NCI-H1092 (cell line): ENCODE measurements at places on chromosomes 6 and 20.

DNA sequence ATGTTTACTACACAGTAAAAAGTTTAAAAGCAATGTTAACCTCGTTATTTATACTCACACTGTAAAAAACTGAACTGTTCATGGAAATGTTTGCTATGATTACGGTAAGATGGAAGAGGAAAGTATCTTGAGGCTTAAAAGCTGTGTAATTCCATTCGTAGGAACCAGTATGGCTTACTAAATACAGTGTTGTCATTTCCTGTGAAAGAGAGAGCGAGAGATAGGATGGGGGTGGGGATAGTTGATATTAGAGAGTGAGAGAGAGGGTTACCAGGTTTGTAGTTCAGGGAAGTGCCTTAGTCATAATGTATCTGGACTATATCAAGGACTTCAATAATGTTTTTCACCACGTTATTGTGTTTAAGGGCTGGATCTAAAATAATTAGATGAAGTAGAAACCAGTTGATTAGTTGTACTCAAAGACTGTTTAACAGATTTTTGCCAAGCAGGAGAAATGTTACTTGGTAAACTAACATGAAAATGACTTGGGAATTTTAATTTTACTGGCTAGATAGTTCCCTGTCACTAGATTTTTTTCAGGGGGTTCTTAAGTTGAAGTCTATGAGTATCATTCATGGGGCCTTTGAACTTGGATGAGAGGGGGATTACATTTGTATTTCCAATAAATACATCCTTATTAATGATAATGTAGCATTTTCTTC, 30.4 kb downstream of the AFDN start:
- no peak for DNase-seq

DNA sequence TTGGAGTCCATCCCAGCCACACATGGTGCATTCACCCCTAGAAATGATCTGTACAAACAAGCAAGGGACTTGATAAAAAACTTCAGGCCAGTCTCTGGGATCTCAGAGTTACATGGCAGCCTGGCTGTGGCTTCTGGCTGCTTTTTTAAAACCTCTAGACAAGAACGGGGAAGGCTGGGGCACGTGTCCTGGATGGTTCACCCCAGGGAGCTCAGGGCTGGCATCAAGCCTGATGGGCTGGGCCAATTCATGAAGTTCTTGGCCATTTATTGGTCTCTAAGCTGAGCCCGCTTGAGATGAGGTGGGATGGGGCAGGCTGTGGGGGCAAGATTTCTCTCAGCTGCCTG, 10.4 kb upstream of the ZFAND3 start:
- no peak for DNase-seq

- no peak for DNase-seq
Observed at GRCh38 chr6:97288188-97288587, 5.2 kb upstream of the MMS22L start.

GRCh38 chr6:7033202-7033601, 74.6 kb upstream of the RREB1 start:
- no peak for DNase-seq

- DNase-seq = no peak
Observed at GRCh38 chr20:15937179-15937578, 636.1 kb downstream of the KIF16B start.

GRCh38 chr20:35088231-35089145, 4.1 kb downstream of the TRPC4AP start:
- no peak for DNase-seq

GRCh38 chr6:45675634-45676033, 297.9 kb upstream of the SUPT3H start:
- DNase-seq = no peak

GRCh38 chr6:134379076-134379475, 61.2 kb upstream of the SGK1 start:
- no peak for DNase-seq

DNA sequence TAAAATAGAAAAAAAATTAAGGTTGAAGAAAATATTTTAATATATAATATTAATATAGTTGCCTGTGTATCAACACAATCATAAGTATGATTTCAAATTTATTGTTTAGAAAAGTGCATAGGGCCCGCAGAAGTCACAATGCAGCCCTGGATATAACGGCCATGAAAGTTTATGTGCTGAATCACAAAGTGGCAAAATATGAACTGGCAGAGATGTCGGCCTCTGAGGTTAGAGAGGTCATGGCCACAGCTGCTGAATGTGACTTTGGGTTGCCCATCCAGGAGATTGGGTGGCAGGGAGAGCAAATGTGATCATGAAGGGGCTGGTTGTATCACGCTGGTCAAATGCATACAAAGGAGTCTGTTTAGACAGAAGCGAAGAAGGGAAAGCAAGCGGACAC, 35.7 kb downstream of the COL11A2 start:
- no peak for DNase-seq

- DNase-seq = no peak
Observed at GRCh38 chr6:5956939-5957338, 49.8 kb downstream of the NRN1 start.

GRCh38 chr6:117918454-117918853, 11.4 kb downstream of the SLC35F1 start:
- no peak for DNase-seq

GRCh38 chr6:154080461-154081189, 41.6 kb downstream of the OPRM1 start:
- no peak for DNase-seq

DNA sequence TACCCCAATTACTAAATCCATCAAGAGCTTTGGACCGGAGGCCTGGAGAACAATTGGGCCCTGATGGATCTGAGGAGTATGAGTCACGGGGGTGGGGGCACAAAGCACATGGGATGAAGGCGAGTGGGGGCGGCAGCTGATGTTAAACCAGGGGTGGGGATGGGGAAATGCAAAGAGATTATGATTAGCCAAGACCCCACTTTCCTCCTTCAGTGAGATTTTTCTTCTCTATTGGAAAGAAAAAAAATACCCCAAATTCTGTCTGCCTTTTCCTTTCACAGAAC, 57.9 kb downstream of the ARHGAP40 start:
- DNase-seq = no peak

DNA sequence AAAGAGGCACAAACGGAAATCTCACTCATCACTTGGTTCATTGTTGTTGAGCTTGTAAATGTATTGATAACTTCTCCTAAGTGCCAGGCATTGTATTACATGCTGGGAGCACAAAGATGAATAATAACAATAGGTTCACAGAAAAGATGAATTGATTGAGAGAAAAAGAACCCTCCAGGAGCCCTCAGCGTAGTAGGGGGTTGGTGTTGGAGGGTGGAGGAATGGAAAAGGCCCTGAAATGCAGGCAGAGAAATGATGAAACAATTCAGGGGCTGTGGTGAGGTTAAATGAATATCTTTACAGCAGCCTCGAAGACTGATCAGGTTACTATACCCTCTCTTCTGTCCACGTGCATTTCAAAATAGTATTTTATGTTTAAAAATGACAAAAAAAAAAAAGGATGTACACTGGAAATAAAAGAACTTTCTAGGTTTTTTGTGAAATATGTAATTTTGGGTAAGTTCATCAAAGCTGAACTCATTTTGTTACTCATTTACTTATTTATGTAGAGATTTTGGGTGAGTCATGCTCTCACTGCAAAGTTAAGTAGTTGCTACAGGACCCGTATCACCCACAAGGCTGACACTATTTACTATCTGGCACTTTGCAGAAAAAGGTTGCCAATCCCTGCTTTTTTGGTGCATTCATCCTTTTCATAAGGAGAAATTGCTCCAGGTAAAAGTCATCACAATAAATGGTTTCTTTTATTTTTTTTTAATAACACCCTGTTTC, 277.3 kb downstream of the ZNF217 start:
- no peak for DNase-seq

- no peak for DNase-seq
Observed at GRCh38 chr6:11358904-11359830, 126.7 kb upstream of the NEDD9 start.

DNA sequence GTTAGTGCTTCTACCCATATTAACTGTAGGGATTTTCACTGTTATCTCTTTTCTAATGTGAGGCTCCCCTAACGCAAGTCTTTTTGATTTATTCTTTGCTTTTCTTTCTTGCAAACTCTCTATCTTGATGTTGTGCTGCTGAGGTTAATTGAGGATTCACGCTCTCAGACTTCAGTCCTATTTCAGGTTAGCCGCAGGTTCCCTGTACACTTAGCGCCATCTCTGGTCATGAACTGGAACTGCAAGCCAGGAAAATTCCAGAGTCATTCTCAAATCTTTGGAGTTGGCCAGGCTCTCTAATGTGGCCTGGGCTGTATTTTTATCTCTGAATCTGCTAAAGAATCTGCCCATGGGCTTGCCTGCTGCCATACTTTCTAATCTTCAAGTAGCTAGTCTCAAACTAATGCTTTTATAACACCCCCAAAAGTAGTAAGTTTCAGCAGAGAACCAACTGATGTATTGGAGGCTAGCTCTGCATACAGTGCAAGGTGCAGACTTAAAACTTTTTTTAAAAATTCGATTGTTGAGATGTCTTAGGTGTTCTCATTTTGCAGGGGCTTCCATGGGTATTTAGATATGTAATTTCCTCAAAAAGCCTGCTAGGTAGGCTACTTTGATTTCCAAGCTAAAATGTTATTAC, 91.1 kb upstream of the OPRM1 start:
- no peak for DNase-seq

DNA sequence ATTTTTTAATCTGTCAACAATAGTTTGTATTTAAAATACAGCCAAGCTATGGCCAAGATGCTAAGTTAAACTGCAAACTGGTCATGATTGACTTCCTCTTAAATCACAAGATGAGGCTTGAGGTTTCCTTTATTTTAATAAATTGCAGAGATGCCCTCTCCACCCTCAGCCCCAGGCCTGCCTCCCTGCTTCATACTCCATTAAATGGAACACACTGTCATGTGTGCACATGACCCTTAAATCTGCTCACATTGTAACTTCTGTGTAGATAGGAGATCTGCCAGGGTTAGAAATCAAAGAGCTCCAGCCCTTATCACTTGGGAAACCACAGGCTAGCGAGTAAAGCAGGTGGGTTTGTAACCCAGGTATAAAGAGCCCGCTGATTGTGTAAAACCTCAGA, 20.8 kb downstream of the DUSP22 start:
- DNase-seq = no peak

GRCh38 chr20:62156592-62157386, 13.2 kb downstream of the SS18L1 start:
- no peak for DNase-seq

DNA sequence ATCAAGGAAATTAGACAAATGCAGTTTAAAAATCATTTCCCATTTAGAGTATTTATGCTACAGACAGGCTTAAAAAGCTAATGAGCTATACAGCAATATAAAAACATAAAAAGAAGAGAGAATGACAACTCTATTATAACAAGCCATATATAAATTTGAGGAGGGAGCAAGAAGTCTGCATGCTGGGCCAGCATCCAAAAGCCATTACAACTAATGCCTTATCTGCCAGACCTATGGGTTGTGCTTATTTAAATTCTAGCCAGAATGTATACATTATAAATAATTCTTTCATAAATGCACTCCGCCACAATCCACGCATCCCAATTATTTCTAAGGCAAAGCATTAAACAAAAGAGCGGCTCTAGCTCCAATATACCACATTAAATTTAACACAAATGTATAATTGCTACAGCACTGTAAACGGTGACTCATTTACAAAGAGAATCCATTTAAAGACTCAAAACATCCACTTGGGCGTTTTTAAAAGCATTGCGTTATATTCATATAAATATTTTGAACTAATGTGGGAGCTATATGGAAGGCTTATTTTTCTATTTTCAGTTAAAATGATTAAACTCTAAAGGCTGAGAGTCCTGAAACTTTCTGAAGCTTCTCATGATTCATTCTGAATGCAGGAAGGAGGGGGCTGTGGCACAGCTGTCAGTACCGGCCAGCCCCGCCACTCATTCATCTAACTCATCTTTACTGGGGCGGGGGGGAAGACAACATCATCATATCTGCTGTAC, 37.7 kb upstream of the RAB22A start:
- DNase-seq = no peak

GRCh38 chr6:140736231-140736630, 1361.8 kb upstream of the CITED2 start:
- no peak for DNase-seq

- DNase-seq = no peak
Observed at GRCh38 chr6:156780962-156781853, 4.0 kb downstream of the ARID1B start.

- no peak for DNase-seq
Observed at GRCh38 chr6:122798099-122798641, 9.1 kb downstream of the SMPDL3A start.

- no peak for DNase-seq
Observed at GRCh38 chr20:1327827-1328679, 886 bp downstream of the SDCBP2 start.

DNA sequence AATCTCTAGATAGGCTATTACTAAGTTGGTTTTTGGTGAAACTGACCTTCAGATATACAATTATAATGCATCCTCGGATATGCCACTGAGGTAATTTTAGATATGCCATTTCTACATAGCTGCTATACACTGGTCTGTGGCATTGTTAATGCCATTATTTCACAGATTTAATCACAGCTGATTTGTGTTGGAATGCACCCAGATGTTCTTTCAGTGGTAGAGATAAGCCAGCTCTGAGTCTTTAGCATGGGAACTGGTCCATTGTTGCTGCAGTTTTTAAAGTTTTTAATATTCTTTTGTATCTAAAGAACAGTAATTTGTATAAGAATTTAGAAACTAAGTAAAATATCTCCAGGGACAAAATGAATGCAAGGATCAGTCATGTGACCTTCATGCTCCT, 6.8 kb downstream of the TMX4 start:
- no peak for DNase-seq

DNA sequence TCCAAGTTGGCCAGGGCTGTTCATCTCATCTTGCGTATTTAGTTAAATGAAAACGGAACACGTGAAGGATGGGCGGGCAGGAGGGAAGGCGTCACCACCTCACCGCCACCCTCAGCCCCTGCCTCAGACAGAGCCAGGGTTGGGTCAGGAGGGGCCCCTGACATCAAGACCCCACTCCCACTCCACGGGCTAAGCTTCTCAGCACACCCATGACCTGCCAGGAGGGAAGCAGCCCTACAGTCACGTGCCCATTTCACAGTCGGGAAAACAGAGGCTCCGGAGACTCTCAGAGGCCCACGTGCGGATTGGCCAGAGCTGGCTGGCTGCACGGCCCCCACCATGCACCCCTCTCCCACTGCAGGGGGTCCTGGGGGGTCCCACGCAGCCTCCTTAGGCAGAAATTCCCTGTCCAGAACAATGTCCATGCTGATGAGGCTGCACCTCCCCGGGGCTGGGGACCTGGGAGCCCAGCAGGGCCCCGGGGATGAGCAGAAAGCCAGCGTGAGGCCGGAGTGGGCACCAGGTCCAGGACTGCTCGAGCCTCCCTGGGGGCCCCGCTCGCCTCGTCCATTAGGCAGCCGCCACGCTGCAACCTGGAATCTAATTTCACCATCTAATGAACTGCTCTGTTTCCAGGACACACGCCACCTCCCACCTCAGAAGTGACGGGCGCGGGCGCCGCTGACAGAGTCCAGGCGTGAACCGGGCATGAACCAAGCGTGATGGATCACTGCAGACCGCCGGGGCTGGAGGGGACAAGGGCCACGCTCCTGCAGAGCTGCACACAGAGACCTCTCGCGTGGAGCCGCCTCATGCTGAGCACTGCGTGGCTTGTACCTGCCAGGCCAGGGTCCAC, 15.8 kb downstream of the KCNQ2 start:
- no peak for DNase-seq

- no peak for DNase-seq
Observed at GRCh38 chr6:41373627-41373918, 38.2 kb downstream of the NCR2 start.

- no peak for DNase-seq
Observed at GRCh38 chr6:41247288-41247865, 19.2 kb downstream of the TREML4 start.

- DNase-seq = no peak
Observed at GRCh38 chr20:50450881-50451752, 59.1 kb upstream of the PTPN1 start.
